ENCODE measurements at places on chromosomes 4 and X.

GRCh38 chr4:117478702-117479101 is 393.3 kb upstream of the TRAM1L1 start:
- no peak for DNase-seq

- peak; percentile 78 for DNase-seq
Observed at GRCh38 chrX:154458954-154459778, 1.1 kb downstream of the PLXNA3 start.

GRCh38 chrX:53085661-53086229 is 3.6 kb downstream of the TSPYL2 start:
- DNase-seq: no peak

- no peak for DNase-seq
Observed at GRCh38 chr4:48781968-48782367, 1.9 kb upstream of the FRYL start.

DNA sequence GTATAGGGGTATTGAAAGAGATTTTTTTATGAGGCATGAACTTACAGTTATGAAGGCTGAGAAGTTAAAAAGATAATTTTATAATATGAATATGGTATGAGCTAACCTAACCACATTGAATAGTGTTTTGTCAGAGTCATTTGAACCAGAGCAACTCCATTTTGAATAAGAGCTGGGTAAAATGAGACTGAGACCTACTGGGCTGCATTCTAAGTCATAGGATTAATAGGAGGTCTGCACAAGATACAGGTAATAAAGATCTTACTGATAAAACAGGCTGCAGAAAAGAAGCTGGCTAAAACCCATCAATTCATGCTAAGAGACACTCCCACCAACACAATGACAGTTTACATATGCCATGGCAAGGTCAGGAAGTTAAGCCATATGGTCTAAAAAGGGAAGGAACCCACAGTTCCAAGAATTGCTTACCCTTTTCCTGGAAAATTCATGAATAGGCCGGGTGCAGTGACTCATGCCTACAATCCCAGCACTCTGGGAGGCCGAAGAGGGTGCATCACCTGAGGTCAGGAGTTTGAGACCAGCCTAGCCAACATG is 209.2 kb downstream of the TECRL start:
- DNase-seq: no peak

DNA sequence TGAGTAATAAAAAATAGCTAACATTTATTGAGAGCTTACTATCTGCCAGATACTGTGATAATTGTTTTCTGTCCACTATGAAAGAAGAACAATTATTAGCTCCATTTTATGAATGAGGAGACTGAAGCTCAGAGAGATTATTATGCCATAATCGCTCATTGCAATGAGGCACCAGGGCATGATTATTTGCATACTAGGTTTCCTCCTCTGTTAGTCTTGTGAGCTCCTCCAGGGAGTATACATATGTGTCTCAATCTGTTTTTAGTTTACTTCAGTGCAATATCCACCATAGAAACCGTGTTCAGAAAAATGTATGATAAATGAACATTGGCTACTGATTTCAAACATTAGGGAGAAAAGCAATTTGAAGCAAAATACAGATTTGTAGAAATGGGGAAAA is 139.4 kb upstream of the OTUD4 start:
- no peak for DNase-seq

GRCh38 chr4:109878355-109878754 is 30.4 kb downstream of the LRIT3 start:
- no peak for DNase-seq

DNA sequence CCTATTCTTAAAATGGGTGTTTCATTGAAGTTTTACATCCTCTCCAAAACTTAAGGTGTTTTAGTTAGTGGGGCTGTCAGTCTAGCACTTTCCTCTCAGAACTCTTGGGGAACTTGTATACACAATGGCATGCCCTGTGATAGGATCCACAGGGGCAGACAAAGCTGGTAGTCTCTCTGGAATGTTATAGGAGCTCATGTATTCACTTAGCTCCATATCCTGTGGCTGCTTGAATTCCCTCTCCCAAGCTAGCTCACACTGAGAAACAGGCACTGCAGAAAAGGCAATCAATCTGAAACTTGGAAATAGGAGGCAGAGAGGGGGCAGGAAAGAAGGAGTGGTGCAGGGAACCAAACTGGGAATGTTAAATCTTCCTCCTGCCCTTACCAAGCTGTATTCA is 26.3 kb upstream of the ARMCX2 start:
- DNase-seq: no peak

DNA sequence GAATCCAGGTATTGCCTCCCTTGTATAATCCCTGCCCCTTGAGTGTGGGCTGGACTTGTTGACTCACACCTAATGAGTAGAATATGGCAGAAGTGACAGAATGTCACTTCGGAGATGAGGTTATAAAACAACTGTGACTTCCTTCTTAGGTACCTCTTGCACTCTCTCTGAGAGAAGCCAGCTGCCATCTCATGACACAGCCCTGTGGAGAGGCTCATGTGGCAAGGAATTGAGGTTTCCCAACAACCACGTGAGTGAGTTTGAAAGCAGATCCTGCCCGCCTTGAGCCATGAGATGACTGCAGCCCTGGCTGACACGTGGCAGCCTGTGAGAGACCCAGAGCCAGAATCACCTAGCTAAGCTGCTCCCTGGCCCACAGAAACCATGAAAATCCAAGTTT is 13.5 kb downstream of the ASB11 start:
- no peak for DNase-seq

DNA sequence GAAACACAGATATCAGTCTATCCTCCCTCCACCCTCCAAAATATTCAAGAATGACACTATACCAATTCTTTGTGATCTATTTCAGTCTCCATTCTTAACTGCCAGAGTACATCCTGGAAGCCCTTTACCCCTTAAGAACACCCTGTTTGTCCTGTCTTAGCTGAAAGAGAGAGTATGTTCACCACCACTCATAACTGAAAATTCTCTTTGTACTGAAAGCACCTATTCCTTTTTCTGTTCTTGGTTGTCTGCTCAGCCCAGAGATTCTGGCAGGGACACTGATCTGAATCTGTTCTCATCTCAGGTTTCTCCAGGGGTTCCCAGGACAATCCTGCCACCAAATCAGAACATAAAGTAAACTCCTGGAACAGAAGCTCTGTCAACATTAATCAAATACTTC is 25.4 kb upstream of the EREG start:
- no peak for DNase-seq

All from D341Med (cell line).